ENCODE measurements at places on chromosomes 13 and 19.
A peak's percentile ranks its signal among the peaks of the same experiment; 100 is the strongest.

DNA sequence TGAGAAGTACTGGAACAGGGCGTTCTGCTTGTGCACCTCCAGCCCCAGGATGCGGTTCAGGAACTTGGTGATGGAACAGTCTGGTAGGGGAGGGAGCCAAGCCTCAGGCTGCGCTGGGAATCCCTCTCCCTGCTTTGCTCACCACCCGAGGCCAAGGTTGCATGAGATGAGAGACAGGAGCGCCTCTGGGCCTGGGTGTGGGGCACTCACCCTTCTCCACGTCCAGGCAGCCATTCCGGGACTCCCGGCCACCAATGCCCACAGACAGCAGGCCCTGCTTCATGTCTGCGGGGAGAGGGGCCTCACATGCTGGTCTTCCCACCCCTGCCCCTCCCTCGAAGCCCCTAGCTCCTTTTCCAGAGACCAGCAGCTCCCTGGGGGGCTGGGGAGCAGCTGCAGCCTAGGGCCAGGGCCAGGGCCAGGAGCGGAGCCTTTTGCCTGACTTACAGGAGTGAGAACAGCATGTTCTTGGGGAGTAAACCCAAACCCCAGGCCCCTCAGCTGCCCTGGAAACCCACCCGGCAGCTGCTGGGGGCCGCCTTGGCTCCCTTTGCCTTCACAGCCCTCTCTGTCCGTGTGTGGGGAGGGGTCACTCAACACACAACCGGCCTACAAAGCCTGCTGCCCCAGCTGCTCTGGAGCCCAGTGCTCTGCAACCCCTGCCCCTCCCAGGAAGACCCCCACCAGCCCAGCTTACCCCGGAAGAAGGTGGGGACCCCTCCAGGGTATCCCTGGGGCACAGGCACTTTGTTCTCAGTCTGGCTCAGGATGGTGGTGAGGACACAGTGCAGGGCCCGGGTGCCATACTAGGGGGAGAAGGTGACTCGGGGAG lies 7.2 kb downstream of the GPX4 start:
- no peak for DNase-seq

DNA sequence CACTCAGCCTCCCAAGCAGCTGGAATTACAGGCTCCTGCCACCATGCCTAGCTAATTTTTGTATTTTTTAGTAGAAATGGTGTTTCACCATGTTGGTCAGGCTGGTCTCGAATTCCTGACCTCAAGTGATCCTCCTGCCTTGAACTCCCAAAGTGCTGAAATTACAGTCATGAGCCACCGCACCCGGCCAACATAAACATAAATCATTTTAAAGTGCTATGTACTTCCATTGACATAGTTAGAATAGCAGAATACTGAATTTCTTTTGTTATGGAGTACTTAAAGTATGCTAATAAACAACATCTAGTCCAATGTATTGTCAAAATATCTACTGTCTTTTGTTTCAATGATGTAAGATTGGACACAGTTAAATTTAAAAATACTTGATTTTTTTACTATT lies 539.0 kb downstream of the PCDH9 start:
- DNase-seq = no peak

DNA sequence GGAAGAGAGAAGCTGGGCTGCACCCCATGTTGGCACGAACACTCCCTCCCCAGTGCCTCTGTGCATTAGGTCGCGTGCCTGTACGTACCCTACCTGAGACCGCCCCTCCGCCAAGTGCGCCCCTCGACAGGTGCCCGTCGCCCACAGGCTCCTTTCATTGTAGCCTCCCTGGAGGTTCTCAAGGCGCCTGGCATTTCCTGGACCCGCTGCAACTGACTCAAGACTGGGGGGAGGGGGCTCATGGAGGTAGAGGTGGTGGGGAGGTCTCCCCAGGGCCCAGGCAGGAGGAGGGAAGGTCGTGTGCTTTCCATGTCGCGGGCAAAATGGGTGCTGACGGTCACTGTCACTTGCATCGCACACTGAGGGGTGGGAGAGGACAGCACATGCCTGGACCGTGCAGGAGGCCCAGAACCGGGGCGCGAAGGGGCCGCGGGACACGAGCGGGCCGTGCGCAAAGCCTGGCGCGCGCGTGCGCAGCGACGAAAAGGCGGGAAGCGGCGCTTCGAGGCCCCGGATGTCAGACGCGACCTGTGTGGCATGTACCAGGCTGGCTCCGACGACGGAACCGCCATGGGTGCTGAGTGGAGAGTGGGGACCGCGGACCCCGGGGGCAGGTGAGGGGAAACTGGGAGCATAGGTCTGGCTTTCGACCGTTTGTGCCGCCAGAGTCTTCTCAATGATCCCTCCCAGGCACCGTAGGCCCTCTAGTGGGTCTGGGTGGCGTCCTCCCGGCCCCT lies 16.5 kb downstream of the NFIX start:
- no peak for DNase-seq

DNA sequence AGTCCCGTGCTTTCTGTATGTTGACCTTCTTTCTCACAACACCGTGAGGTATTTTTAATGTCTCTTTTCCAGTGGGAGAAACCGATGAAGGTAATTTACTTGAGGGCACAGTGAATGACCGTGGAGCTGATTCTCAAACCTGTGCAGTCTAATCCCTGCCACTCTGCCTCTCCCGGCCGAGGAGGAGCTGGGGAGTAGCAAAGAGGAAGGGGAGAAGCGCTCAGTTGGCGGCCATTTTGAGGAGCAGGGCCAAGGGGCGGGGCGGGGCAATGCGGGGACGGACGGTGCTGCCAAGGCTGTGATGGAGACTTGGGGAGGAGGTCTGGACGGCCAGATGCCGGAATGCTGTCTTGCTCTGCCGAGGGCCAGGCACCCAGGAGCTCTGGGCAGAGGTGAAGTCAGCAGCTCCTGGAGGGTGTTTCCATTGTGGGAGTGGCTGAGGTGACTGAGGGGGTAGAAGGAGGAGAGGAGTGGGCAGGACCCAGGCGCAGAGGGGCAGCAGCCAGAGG lies 12.4 kb upstream of the RANBP3 start:
- no peak for DNase-seq

GRCh38 chr13:109166804-109167203 lies 537.4 kb downstream of the MYO16 start:
- DNase-seq = no peak

DNA sequence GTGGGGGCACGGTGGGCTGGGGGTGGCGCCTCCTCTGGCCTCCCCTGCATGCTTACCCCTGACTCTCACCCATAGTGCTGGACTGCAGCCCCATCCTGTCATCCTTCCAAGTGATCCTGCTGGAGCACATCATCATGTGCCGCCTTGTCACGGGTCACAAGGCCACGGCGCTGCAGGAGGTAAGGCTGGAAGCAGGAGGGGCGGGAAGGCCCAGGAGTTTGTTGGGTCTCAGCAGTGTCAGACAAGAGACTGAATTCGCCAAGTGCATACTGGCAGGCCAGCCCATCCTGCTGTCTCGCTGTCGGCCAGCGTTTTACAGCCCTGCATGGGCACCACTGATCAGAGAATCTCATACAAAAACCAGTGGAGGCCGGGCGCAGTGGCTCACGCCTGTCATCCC lies 23.1 kb downstream of the MAU2 start:
- DNase-seq = no peak

DNA sequence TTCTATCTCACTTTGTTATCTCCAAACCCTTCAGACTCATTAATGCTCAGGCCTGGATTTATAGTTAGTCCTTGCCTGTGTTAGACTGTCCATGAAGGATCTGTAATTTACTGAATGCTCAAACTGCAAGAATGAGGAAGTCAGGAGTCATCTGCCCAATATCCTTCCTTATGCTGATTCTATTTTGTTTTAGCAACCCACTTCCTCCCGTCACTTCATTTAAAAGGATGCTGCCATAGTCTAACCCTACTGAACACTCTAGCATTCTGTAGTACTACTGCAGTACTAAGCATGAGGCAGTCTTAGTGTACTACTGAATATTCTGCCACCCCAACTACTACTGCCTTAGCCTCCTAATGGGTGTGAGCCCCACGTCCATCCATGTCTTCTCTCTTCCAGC lies 1.5 kb downstream of the FCAR start:
- no peak for DNase-seq

- DNase-seq = no peak
These were observed 47.0 kb upstream of the C13orf46 start for GRCh38 chr13:114020750-114021463.

GRCh38 chr13:42548731-42549551 lies 25.0 kb upstream of the TNFSF11 start:
- DNase-seq = no peak

DNA sequence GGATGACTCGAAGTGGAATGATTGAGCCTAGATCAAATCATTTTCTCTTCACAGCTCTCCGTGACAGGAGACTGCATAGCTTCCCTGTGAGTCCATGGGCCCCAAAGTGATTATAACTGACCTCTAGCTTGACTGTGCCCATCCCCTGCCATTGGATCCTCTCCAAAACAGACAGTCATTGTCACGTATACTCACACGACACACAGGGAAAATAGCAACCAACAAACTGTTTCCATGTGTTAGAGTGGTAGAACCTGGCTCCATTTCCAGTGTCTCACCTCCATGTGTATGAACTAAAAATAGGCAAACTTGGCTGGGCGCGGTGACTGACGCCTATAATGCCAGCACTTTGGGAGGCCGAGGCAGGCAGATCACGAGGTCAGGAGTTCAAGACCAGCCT lies 48.8 kb upstream of the NPAS1 start:
- peak; percentile 22 for DNase-seq

DNA sequence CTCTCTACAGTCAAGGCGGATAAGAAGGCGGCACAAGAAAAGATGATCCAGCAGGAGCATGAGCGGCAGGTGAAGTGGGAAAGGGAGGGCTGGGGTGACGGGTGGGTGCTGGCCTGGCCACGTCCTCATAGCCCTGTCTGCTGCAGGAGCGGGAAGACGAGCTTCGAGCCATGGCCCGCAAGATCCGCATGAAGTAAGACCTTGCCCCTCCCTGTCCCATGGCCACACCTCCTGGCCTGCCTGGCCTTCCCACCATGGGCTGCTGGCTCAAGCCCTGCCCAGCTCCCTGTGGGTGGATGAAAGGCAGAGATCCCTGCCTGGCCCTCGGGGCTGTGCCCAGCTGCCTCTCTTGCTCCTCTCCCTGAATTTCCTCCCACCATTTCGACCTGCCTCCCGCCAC lies 7.2 kb downstream of the ZNF296 start:
- DNase-seq = peak; percentile 11

GRCh38 chr19:8512115-8512967 lies 1.6 kb downstream of the ZNF414 start:
- DNase-seq = peak; percentile 18

DNA sequence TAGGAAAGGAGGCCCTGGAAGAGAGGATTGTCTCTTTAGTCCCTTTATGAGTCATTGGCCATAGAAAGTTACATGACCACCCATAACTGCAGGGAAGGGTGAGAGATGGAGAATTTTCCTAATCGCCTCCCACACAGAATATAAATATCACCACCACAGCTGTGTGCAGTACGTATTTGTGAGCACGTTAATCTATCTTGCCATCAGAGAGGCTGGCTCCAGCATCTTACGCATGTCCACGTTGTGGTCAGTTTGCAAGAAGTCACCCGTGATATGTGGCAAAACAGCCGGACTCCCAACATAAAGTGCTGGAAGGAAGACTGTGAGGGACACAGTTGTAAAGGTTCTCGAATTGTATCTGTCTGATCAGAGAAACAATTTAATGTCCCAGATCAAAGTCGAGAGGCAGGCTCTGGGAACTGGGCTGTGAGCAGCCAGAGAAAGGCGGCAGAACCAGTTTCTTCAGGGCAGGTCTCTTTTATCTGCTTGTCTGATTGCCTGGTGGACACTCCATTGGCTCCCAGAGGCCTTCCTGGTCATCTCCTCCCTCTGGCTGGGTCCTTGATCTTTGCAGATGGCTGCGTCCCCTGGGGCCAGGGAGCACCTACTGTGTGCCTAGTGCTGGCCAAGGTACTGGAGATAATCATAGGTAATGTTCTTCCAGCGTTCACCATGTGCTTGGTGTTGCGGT lies 74.9 kb downstream of the SIPA1L3 start:
- no peak for DNase-seq

- no peak for DNase-seq
These were observed 5.3 kb downstream of the PDCD2L start for GRCh38 chr19:34409189-34410164.

DNA sequence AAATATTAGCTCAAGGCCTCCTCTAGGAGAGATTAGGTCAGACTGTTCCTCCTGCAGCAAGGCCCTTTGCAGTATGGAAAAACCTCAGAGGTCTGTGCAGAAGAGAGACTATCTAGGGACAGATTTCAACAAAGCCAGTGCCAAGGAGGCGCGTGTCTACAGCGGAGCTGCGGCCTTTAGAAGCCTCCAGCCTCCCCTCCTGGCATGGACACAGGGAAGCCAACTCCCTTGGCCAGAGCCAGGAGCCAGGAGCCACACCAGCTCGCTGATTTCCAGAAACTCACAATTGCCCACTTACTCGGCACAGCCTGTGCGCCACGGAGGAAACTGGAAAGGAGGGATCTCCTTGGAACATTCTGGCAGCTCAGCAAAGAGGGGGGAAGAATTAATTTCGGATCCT lies 63.4 kb downstream of the INSR start:
- DNase-seq = no peak

GRCh38 chr13:90689111-90689510 lies 658.4 kb upstream of the MIR17HG start:
- DNase-seq = no peak

GRCh38 chr13:83214452-83214851 lies 667.8 kb downstream of the SLITRK1 start:
- DNase-seq = no peak
